ENCODE measurements at places on chromosomes 2 and 18. TPM values are rescaled to one million over a fixed set of nuclear protein-coding genes. Genes with fewer than 3 reads are reported as not detected.

RETSAT gene
- 457 TPM for total RNA-seq

COPS8 gene
- 55.3 TPM for total RNA-seq

G6PC2 gene
- total RNA-seq, result not detected

MTA3 gene
- 45.6 TPM for total RNA-seq

FARSB gene
- total RNA-seq, result 12.8 TPM

LBX2 gene
- 2.8 TPM for total RNA-seq

TSN gene
- 31.9 TPM for total RNA-seq

UGT1A4 gene
- not detected for total RNA-seq

ACADL gene
- 2.5 TPM for total RNA-seq

C2orf42 gene
- total RNA-seq, result 18.7 TPM

CHRNA1 gene
- total RNA-seq, result not detected

TACR1 gene
- total RNA-seq, result 1.1 TPM

CDK5R2 gene
- total RNA-seq, result 0.54 TPM

CYP27C1 gene
- total RNA-seq, result not detected

Measured in Peyer's patch (tissue), 4 donors.